ENCODE measurements at places on chromosomes 3 and 15. TPM values are rescaled to one million over a fixed set of nuclear protein-coding genes. Genes with fewer than 3 reads are reported as not detected.

NR2E3 gene
- 0.62 TPM for total RNA-seq

CFAP44 gene
- 1.0 TPM for total RNA-seq

NR1I2 gene
- total RNA-seq, result 4.4 TPM

TRPM1 gene
- total RNA-seq, result not detected

SPESP1 gene
- total RNA-seq, result not detected

Measured in GM23338 (cell line).